ENCODE measurements at places on chromosomes 2 and 18.

DNA sequence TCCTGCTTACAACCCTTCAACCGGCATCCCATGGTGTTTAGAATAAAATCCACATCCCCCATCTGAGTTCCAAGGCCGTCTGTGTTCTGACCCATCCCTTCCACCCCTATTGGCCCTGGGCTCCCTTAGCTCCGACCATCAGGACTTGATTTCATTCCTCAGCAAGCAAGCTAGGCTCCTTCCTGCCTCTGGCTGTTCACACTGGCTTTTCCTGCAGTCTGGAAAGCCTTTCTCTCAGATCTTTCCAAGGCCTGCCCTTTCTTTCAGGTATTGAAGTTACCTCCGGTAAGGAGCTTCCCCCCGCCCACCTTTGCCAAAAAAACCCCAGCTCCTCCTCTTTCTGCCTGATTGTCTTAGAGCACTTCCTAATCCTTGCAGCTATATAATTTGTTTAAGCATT lies 86.8 kb downstream of the CLIP4 start:
- DNase-seq = no peak

GRCh38 chr18:5475267-5475666 lies 68.5 kb downstream of the EPB41L3 start:
- peak; percentile 25 for DNase-seq

DNA sequence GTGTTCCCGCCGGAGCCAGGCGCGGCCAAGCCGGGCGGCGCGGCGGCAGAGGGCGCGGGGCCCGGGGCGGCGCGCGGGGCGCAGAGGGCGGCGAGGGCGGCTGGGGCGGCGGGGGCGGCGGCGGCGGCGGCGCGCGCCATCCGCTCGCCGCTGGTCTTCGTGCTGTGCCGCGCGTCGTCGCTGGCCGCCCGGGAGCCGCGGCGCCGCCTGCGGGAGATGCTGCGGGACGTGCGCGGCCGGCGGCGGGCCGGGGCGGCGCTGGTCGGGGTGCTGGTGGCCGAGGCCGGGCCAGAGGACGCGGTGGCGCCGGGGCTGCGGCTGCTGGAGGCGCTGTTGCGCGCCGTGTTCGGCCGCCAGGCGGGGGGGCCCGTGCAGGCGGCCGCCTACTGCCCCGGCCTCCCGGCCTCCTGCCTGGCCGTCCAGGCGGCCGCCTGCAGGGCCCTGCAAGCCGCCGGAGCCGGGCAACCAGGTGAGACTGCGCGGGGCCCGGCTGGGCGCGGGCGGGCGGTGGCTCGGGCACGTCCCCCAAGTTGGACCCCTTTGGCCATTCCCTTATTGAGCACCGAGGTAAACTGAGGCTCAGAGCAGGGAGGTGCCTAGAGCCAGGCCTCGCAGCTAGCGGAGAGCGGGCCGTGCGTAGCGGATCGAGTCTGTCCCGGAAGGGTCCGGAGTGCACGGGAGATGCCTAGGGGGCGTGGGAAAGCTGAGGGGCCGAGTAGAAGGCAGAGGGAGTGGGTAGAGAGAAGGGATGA lies 584 bp downstream of the C2orf72 start:
- DNase-seq = no peak

DNA sequence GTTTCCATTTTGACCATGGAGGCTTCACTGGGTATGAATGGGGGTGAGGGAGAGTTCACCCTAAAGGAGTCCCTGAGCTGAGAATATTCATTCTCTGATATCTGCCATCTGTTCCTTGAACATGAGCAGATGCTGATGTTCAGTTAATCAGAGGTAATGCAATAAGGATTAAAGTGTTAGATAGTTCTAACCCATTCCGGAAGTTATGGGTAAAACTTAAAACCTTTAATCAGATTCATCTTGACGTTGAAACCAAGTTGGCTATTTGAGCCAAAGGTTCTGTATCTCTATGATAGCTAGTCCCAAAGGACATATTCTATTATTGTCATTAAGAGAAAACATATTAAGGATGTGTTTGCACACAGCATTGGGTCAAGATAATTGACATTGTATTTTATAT lies 268.9 kb downstream of the PLCL1 start:
- DNase-seq = no peak

GRCh38 chr2:71961289-71962027 lies 186.2 kb downstream of the CYP26B1 start:
- no peak for DNase-seq

GRCh38 chr18:62346333-62347088 lies 21.4 kb downstream of the TNFRSF11A start:
- no peak for DNase-seq

GRCh38 chr2:225429717-225430116 lies 30.2 kb downstream of the NYAP2 start:
- peak; percentile 55 for DNase-seq
